ENCODE measurements at places on chromosomes 5 and 9. TPM values are rescaled to one million over a fixed set of nuclear protein-coding genes. Genes with fewer than 3 reads are reported as not detected.

- H3K4me1 ChIP-seq, result no peaks in the 10 kb centered on the region
- no peaks in the 10 kb centered on the region for H3K27me3 ChIP-seq
- no peak overlapping the region for H3K4me3 ChIP-seq
- H3K27ac ChIP-seq, result no peak overlapping the region
Measured at GRCh38 chr9:115306865-115307264, 188.9 kb upstream of the TNC start.

GRCh38 chr5:180639741-180640610 lies 9.4 kb downstream of the FLT4 start:
- peaks cover 2% of the 10 kb centered on the region for H3K27me3 ChIP-seq
- H3K4me3 ChIP-seq, result no peak overlapping the region
- no peaks in the 10 kb centered on the region for H3K4me1 ChIP-seq
- no peak for DNase-seq
- no peak overlapping the region for H3K27ac ChIP-seq
- H3K36me3 ChIP-seq, result no peaks in the 10 kb centered on the region

GRCh38 chr5:175921061-175921730 lies 46.9 kb downstream of the THOC3 start:
- H3K4me3 ChIP-seq, result no peak overlapping the region
- H3K4me1 ChIP-seq, result peaks cover 2% of the 10 kb centered on the region
- no peak overlapping the region for H3K27ac ChIP-seq

GRCh38 chr5:73373814-73374510 lies 74.6 kb downstream of the FOXD1 start:
- H3K27me3 ChIP-seq, result peaks cover 60% of the 10 kb centered on the region
- H3K4me3 ChIP-seq, result no peak overlapping the region
- no peaks in the 10 kb centered on the region for H3K36me3 ChIP-seq
- H3K27ac ChIP-seq, result no peak overlapping the region
- no peak for DNase-seq

GRCh38 chr5:173973616-173973969 lies 15.4 kb upstream of the C5orf47 start:
- peaks cover 13% of the 10 kb centered on the region for H3K4me1 ChIP-seq
- H3K36me3 ChIP-seq, result no peaks in the 10 kb centered on the region
- H3K4me3 ChIP-seq, result peak overlapping the region; percentile 84
- no peak for DNase-seq
- peaks cover 32% of the 10 kb centered on the region for H3K27me3 ChIP-seq
- no peak overlapping the region for H3K27ac ChIP-seq

DNA sequence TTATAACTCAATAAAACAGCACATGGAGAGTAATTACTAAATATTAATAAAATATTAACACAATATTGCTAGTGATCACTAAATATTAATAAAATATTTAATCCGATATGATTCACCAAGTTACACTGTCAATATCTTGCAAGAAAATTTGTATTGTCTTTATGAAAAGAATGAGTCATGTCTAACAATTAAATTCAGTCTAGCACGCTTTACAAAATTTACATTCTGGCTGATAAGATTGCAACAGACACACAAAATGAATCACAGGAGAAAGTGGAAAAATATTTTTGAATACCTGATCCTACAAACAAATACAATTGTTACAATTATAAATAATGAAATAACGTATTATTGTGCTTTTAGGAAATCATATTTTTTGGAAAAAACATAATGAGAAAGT lies 567.2 kb downstream of the EFNA5 start:
- H3K4me1 ChIP-seq, result no peaks in the 10 kb centered on the region
- no peak overlapping the region for H3K27ac ChIP-seq
- H3K27me3 ChIP-seq, result no peaks in the 10 kb centered on the region
- DNase-seq, result no peak

DNA sequence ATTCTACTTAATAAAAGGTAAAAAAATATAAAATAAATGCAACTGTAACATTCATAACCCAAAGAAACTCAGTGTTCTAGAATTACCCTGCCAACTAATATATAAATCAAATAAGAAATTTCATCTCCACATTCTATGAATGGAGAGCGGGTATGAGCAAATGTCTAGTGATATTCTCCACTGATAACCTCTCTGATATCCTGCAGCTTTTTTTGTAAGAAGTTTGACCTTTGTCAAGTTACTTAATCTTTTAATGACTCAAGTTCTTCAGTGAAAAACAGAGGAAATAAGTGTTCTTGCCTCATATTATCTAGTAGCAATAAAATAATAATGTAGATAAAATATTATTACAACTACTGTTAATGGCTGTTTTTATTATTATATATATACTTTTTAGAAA lies 1275.6 kb upstream of the CDH9 start:
- no peak overlapping the region for H3K4me3 ChIP-seq
- no peaks in the 10 kb centered on the region for H3K27me3 ChIP-seq
- H3K27ac ChIP-seq, result no peak overlapping the region
- DNase-seq, result no peak
- H3K4me1 ChIP-seq, result no peaks in the 10 kb centered on the region

- peak; percentile 73 for DNase-seq
- peak within 1 kb of the TSS; percentile 67 for H3K4me3 ChIP-seq
- peaks cover 46% of the 10 kb centered on the region for H3K27me3 ChIP-seq
Measured at GRCh38 chr9:130172161-130172857, at the start of gene NCS1. NCS1 (plus strand) TSS chr9:130172404; CDS start chr9:130172664, 260 bp downstream.

DNA sequence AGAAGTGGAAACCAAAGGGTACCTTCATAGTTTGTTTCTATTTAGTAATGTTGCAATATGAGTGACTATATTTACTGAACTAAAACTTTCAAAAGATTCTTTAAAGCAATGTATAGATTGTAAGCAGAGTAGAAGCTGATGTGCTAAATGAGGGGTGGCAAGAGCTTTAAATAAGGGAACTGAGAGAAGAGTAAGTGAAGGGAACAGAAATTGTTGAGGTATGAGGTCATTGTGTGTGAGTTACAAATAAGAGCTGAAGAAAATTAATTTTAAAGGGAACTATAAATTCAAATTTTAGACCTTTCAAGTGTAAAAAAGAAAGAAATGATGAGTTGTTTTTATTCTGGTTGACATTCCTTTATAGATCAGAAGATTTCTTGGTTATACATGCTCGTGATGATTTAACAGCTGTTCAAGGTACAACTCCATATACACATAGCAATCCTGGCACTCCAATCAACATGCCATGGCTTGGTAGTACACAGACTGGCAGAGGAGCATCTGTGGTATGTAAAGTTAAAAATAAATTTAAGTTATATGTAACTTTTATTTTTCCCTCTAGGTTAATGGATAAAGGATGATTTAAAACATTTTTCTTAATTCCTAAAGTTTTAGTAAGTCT lies 135.1 kb upstream of the TNFAIP8 start:
- no peak overlapping the region for H3K27ac ChIP-seq
- no peak overlapping the region for H3K4me3 ChIP-seq
- no peak for DNase-seq

DNA sequence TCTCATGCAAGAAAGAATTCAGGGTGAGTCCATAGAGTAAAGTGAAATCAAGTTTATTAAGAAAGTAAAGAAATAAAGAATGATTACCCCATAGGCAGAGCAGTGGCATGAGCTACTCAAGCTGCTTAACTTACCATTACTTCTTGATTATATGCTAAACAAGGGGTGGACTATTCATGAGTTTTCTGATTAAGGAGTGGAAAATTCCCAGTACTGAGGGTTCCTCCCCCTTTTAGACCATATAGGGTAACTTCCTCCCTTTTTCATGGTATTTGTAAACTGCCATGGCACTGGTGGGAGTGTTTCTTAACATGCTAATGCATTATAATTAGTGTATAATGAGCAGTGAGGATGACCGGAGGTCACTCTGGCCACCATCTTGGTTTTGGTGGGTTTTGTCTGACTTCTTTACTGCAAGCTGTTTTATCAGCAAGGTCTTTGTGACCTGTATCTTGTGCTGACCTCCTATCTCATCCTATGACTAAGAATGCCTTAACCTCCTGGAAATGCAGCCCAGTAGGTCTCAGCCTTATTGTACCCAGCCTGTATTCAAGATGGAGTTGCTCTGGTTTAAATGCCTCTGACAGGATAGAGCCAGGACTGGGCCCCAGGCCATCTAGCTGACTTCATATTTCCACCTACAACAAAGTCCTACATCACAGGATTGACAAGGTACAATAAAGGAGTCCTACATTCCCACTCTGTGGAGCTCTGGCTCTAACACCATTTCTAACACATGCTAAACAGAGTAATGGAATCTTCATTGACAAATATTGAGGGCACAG lies 186.7 kb downstream of the NXNL2 start:
- no peak overlapping the region for H3K27ac ChIP-seq
- no peak for DNase-seq
- no peaks in the 10 kb centered on the region for H3K4me1 ChIP-seq
- peaks cover 13% of the 10 kb centered on the region for H3K27me3 ChIP-seq
- no peak overlapping the region for H3K4me3 ChIP-seq

GRCh38 chr5:160651692-160652645 lies 200.0 kb downstream of the ATP10B start:
- no peak for DNase-seq
- H3K36me3 ChIP-seq, result no peaks in the 10 kb centered on the region
- H3K27ac ChIP-seq, result no peak overlapping the region
- H3K27me3 ChIP-seq, result peaks cover 3% of the 10 kb centered on the region
- no peak overlapping the region for H3K4me3 ChIP-seq

DNA sequence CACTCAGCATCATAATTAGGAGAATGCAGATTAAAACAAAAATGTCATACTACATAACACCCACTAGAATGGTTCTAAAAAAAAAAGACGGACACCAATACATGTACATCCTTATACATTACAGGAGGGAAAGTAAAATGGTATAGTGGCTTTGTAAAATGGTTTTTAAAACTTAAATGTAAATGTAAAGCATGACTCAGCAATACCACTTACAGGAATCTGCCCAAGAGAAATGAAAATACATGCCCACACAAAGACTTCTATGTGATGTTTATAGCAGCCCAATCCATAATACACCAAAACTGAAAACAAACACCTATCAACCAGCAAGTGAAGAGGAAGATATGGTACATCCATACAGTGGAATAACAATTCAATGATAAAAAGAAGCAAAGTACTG lies 939.1 kb upstream of the ACO1 start:
- H3K36me3 ChIP-seq, result no peaks in the 10 kb centered on the region
- peaks cover 8% of the 10 kb centered on the region for H3K4me1 ChIP-seq
- no peak overlapping the region for H3K27ac ChIP-seq
- no peaks in the 10 kb centered on the region for H3K27me3 ChIP-seq
- DNase-seq, result no peak

- no peaks in the 10 kb centered on the region for H3K4me1 ChIP-seq
- no peaks in the 10 kb centered on the region for H3K36me3 ChIP-seq
- no peak overlapping the region for H3K27ac ChIP-seq
- H3K4me3 ChIP-seq, result no peak overlapping the region
Measured at GRCh38 chr9:19208653-19209052, 21.8 kb upstream of the DENND4C start.

DNA sequence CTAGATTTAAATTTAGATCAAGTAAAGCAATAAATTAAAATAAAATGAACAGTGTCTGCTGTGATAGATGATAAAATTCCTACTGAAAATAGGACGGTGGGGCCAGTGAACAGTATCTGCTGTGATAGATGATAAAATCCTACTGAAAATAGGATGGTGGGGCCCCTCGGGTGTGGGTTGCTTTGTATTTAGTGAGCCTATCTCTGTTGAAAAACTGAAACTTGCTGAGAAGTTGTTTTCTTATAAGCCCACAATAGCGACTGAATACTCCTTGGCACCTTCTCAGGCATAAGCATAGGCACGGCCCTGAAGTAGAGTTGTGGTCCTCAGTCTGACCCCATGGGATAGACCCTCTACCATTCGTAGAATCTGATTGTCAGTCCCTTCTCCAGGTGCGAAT lies 5.7 kb downstream of the SDHA start:
- H3K27ac ChIP-seq, result no peak overlapping the region
- no peak for DNase-seq
- peaks cover 46% of the 10 kb centered on the region for H3K36me3 ChIP-seq
- H3K27me3 ChIP-seq, result no peaks in the 10 kb centered on the region
- peaks cover 30% of the 10 kb centered on the region for H3K4me1 ChIP-seq

- H3K4me1 ChIP-seq, result peaks cover 2% of the 10 kb centered on the region
- no peak overlapping the region for H3K4me3 ChIP-seq
- DNase-seq, result no peak
- no peaks in the 10 kb centered on the region for H3K36me3 ChIP-seq
- no peaks in the 10 kb centered on the region for H3K27me3 ChIP-seq
- no peak overlapping the region for H3K27ac ChIP-seq
Measured at GRCh38 chr5:150130493-150130922, 25.1 kb downstream of the PDGFRB start.

DNA sequence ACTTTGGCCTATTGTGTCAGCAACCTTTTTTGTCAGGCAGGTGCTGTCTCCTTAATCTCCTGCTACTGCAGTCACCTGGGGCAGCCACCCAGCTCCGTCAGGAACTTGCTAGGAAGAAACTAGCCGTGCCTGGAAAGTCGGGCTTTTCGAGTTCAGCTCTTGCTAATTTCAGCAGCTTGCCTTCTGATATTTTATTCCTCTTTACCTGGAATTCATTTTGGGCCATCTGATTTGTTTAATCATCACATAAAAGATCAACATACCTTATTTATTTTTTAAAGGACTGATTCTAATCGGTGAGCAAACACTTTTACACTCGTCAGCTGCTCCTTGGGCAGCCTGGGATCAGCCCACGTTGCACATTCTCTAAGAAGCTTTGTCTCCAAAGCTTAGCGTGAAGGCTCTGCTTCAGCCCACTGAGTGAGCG lies 42.2 kb downstream of the PRLR start:
- H3K27ac ChIP-seq, result no peak overlapping the region
- H3K27me3 ChIP-seq, result no peaks in the 10 kb centered on the region
- no peaks in the 10 kb centered on the region for H3K36me3 ChIP-seq
- no peak overlapping the region for H3K4me3 ChIP-seq
- no peaks in the 10 kb centered on the region for H3K4me1 ChIP-seq

DNA sequence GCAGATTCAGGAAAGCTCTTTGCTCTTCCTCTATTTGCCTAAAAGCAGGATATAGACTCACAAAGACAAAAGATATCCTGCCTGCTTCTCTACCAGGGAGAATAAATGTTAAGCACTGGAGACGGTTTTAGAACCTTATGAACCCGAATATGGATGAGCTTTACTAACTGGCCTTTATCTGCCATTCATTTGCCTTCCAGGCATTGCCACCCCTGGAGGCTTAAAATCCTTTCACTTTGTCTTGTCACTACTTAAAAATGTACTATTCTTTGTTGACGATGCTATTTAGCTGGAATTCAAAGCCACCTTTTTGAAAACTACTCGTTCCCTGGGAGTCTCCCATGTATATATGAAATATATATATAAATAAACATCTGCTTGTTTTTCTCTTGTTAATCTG lies 23.2 kb upstream of the LVRN start:
- no peak for DNase-seq
- H3K27me3 ChIP-seq, result peaks cover 5% of the 10 kb centered on the region
- H3K4me1 ChIP-seq, result no peaks in the 10 kb centered on the region
- H3K4me3 ChIP-seq, result no peak overlapping the region

GRCh38 chr5:55072666-55073065 lies 29.8 kb upstream of the GZMA start:
- no peaks in the 10 kb centered on the region for H3K27me3 ChIP-seq
- peaks cover 41% of the 10 kb centered on the region for H3K4me1 ChIP-seq
- peaks cover 15% of the 10 kb centered on the region for H3K36me3 ChIP-seq
- H3K27ac ChIP-seq, result peak overlapping the region; percentile 87
- peak; percentile 83 for DNase-seq

Gene PCDHGA4
- 0.37 TPM for total RNA-seq

Gene GABRA1
- not detected for total RNA-seq

Gene HAVCR2
- 70.0 TPM for total RNA-seq

Gene RELL2
- 24.1 TPM for total RNA-seq

Gene CDH9
- not detected for total RNA-seq

Gene ADAMTSL2
- total RNA-seq, result not detected

Gene PCSK1
- not detected for total RNA-seq

Gene CD180
- 0.26 TPM for total RNA-seq

Gene ARID3C
- 0.14 TPM for total RNA-seq

Gene PDLIM7
- 65.3 TPM for total RNA-seq

Gene ENG
- 32.4 TPM for total RNA-seq

Gene GBGT1
- total RNA-seq, result 8.2 TPM

Gene SLC46A2
- total RNA-seq, result not detected
